Upper lobe of right lung (tissue), 1 donor: ENCODE measurements at places on chromosomes 1 and 21. TPM values are rescaled to one million over a fixed set of nuclear protein-coding genes. Genes with fewer than 3 reads are reported as not detected.

ZYG11A gene
- total RNA-seq: not detected

- no peak for DNase-seq
Measured at GRCh38 chr1:240337781-240338180, 246.1 kb downstream of the FMN2 start.

DNA sequence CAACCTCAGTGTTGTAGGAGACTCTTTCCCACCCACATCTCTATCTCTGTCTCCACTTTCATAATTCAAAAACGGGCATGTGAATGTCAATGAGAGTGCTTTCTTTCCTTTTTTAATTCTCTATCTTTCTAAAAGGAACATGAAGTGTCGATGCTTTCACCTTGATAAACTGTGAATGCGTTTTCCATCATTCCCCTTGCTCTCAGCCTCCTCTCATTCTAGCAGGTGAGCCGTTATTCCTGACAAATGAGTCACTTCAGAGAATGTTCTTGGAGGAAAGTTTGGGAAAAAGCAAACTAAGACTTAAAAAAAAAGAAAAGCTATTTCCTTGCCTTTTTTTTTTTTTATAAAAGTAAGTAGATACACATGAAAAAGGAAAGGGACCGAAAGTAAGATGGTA lies 226.0 kb upstream of the C1orf87 start:
- DNase-seq: no peak

GRCh38 chr21:39461419-39461818 lies 9.6 kb downstream of the SH3BGR start:
- DNase-seq: no peak

GRCh38 chr1:192730198-192730597 lies 78.6 kb upstream of the RGS2 start:
- DNase-seq: no peak

DNA sequence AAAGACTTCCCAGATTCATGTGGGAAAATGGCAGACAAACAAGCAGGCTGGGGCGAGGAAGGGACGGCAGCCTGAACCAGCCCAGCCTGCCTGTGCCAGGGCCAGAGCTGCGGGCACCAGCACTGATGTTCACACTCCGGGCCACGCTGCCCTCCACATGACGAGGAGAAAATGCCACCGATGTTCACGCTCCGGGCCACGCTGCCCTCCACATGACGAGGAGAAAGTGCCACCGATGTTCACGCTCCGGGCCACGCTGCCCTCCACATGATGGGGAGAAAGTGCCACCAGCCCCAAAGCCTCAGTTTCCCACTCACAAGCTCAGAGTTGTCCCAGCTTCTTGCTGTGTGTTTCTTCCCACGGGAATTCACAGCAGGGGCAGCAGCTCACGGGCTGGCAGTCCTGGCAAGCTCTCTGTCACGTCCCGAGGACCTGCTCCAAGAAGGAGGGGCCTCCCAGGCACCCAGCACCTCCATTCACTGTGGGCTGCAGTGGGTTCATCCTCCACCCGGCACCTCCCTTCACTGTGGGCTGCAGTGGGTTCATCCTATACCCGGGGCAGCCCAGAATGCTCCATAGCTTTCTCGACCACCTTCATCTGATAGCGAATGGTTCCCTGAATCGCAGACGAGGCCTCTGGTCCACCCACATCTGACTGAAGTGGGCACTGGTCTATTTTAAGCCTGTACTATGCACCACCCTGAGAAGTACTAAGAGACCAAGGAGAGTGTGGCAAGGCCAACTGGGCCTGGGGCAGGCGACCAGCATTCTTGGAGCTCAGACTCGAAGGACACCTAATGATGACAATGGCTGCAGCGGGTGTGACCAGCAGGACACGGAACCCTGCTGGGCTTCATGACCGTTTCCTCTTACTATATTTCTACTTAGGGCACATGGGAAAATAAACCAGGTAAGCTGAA lies 108.8 kb downstream of the NPHP4 start:
- no peak for DNase-seq

DNA sequence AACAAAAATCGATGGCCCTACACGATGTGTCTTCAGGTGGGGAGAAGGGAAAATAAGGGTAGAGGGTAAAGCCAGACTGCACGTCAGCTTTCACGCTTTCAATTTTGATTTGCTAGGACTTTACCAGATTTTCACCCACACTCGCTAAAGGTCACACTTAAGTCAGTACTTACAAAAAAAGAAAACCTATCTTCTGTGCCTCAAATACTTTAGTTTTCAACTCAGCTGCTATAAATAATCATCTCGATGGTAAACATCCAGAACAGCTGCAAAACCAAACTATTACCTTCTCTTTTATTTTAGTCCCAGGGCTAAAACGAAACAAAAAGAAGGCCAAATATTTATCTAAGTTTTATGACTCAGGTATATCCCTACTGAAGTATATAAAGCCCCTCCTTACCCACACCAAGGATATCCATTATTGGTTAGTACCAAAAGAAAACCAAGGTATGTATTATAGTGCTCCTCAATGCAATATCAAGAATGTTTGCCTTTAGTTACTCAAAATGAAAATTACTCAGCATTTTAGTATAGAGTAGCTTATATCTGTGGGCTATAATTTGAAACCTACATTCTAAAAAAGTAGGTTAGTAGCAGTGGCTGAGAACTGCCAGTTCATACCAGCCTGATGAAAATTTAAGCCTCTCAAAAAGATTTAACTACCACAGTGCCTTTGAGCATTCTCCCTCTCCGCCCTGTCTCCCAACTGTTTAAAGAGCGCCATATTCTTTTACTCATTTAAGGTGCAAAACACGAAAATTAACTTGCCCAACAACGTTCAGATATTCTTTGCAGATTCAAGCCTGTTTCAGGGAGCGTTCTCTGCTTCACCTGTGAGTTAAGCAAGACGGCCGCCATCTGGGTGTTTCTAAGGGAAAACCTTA lies 1.5 kb downstream of the CSDE1 start:
- no peak for DNase-seq
